ENCODE measurements at places on chromosomes 7 and 10.

- no peak for DNase-seq
Measured at GRCh38 chr7:157116762-157117161, 22.0 kb upstream of the UBE3C start.

DNA sequence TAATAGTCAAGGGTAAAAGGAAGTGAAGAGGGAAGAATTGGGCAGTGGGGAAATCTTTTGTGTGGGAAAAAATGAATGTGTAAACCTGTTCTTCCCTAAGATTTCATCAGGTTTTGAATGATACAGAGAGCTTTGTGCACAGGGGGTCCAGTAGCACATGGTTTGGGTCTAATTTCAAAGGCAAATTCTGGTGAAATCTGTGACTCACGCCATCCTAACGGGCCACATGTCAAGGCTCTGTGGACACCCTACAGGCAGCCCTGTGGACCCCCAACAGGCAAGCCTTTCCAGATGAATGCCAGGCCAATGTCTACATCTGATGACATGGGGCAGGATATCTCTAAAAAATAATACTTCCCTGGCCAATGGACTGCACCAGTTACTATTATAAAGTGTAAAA is 309.8 kb downstream of the PARD3 start:
- DNase-seq = no peak

- DNase-seq = no peak
Measured at GRCh38 chr10:93147281-93147680, 73.6 kb downstream of the CYP26A1 start.

DNA sequence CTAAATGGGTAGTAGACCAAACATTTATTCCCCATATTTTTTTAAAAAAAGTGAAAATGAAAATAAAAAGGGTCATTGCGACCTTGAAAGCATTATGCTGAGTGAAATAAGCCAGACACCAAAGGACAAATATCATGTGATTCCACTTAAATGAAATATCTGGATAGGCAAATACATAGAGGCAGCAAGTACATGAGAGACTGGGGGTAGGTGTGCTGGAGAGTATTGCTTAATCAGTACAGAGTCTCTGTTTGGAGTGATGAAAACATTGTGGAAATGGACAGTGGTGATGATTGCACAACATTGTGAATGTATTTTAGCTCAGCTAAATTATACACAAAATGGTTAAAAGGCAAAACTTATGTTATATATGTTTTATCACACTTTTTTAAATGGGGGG is 169.4 kb downstream of the AKR1D1 start:
- no peak for DNase-seq

DNA sequence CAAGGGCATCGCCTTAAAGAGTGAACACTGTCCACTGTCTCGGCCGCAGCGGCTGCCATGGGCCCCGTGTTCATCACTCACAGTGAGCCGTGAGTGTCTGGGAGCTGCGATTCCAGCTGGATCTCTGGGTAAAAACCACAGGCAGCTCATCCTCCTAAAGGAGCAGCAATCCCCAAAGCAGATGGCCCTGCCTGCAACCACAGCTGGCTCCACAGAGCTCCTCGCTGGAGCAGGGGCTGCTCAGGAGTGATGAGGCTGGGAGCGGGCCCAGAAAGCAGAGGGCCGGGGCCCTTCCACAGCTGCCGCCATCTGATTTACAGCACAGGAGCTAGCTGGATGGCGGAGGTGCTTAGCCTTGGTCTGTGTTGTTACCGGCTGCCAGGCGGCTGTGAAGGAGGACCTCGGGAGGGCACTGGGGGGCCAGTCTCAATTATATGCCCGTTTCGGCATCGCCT is 6.6 kb upstream of the TMEM184A start:
- DNase-seq = no peak

DNA sequence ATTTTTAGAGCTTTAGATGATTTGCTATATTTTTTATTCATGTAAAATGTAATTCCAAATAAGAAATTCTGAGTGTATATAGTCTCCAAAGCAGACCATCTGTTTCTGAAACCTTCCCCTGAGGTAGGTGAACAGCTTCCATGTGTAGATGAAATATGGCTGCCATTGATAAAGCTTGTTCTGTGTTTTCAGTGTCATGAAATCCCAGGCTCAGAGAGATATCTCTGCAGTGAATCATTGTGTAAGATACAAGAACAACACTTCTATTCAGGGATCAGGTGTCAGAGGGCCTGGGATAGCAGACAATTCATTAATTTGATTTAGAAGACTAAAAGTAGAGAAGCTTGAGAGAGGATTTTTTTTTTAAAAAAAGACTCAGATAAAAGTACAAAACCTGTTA is 29.1 kb downstream of the ACTA2 start:
- DNase-seq = no peak

DNA sequence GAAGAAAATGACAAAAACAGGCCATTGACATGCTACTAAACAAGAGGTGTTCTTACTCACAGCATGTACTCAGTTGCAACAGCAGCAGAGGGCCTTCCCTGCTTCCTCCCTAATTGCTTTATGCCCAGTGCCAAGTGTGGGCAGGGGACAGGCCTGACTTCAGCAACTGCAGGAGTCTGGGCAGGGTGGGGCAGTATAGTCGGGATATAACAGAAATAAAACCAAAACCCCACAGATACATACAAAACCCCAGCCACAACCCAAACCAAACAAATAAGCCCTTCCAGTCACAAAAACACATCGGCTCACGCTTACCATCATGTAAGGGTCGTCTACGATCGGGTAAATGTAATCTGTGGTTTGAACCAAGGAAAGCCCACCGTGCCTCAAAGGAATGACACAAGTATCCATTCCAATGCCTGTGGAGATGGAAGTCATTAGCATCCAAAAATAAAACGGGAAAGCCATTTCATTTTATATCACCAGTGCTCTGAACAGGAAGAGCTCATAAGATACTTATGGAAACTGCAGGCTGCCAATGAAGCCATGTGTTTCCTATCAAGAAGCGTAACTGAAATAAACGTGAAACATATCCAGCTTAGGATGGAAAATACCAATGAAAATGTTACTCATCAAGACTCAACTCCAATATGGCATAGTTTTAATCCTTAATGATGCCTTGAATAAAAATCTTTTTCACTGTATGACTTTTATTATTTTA is 9.5 kb downstream of the SEPHS1 start:
- no peak for DNase-seq

GRCh38 chr7:15667991-15668390 is 18.5 kb downstream of the MEOX2 start:
- no peak for DNase-seq

- DNase-seq = no peak
Measured at GRCh38 chr10:80598084-80598798, 60.5 kb downstream of the SH2D4B start.

DNA sequence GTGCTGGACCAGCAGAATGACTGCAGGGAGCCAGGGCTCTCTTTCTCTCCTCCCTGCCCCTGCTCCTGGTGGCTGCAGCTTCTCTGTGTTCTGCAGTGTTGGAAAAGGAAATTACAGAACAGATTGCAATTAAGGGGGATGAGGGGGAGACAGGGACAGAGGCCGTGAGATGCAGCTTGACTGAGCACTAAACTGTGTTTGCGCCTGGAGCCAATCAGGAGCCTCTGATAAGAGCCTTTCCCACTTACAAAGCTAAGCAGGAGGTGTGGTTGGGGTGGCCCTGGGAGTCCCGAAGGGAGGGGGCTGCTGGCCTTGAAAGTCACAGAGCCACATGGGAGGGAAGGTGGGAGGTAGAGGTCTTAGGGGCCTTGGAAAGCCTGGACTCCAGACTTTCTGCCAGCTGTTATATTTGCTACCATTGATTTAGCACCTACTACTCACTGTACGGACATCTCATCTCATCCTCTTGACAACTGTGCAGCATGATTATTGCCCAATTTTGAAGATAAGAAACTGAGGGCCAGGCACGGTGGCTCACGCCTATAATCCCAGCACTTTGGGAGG is 26.7 kb downstream of the TRIM8 start:
- no peak for DNase-seq

- no peak for DNase-seq
Measured at GRCh38 chr10:105875050-105875449, 1234.0 kb downstream of the SORCS3 start.

- DNase-seq = no peak
Measured at GRCh38 chr10:7795605-7796004, 7.6 kb downstream of the ATP5F1C start.

DNA sequence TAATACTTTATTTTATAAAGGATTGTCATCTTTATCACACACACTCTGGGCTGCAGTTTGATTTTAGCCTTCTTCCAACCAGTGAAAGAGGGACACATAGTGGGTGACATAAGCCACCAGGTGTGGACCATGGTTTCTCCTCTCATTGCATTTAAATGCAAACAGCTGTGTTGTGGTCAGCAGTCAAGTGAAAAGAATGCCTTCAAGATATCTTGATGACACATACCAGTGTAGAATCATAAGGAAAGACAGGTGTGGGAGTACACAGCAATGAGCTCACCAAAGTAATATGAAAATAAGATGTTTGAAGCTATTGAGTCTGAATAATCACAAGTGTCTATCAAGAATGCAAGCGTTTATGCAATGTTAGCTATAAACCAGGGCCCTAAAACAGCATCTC is 580.0 kb downstream of the XPNPEP1 start:
- DNase-seq = no peak

DNA sequence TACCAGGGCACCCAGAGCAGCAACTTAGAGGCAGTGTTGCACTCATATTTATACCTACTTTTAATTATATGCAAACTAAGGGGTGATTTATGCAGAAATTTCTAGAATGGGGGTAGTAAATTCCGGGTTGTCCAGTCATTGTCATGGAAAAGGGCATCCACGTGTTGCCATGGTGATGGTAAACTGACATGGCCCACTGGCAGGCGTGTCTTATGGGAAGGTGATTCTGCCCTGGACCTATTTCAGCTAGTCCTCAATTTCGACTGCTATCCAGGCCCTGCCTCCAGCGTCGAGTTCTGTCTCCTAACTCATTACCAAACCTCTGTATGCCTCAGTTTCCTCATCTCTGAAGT is 12.8 kb downstream of the SNX8 start:
- peak; percentile 80 for DNase-seq

- DNase-seq = no peak
Measured at GRCh38 chr10:88027570-88027969, 164.1 kb downstream of the PTEN start.

DNA sequence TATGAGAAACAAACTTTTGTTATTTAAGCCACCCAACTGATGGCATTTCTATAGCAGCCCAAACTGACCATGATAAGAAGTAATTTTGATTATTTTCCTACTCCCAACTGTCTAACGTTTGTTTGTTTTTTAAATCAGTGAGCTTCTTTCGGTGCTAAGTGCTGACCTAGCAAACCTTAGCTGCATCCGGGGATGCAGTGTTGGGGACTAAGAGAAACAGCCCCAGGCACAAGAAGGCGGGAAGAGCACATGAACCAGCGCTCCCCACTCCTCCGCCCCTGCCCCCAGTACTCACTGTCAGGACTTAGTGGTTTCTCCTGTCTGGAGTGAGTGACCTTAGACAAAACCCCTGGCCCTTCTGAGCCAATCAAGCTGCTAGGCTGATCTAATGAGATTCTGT is 168.8 kb downstream of the CALN1 start:
- no peak for DNase-seq

DNA sequence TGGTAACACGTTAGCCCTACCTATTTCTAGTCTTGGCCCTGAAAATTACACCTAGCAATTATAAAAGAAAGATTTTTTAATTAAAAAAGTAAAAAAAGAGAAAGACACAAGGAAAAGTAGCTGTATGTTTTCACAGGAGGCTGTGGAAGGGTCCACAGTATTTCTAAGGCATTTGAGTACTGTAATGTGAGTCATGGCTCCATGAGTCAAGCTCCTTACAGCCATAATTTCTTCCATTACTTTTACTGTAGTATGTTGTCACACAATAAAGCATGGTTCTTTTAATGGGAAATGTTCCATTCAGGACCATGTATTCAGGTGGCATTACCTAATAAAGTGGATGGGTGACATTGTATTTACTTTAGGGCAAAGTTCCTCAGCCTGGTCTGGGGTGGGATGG is 113.4 kb downstream of the GPR37 start:
- DNase-seq = no peak

DNA sequence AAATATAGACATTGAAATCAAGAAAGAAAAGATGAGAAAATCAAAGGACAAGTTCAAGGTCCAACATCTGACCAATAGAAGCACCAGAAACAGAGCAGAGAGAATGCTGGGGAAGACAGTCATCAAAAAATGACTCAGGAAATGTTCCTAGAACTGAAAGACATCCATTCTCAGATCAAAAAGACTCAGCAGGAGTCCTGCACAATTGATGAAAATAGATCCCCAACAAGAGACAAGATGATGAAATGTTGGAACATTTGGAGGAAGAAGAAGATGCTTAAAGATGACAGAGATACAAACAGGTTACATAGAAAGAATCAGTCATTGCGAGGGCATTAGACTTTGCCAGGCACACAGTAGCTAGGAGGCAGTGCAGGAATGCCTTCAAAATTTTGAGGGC is 30.0 kb upstream of the EIF5AL1 start:
- DNase-seq = no peak

DNA sequence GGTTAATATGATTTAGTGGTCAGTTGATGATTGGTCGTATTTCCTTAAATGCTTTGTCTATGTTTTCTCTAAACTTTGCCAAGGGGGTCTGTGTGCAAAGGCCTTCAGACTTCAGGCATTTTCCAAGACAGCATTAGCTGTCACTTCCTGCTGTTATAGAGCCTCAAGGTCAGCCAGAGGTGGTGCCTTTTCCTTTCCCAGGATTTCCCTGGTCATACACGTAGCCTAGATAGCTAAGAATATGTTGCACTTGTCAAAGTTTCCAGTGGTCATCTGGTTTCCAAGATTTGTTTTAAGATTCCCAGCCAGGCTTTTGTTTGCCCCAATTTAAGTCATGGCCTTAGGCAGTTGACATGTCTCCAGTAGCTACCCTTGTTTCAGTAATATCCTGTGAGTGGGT is 133.2 kb upstream of the IGFBP3 start:
- DNase-seq = no peak

GRCh38 chr10:69856601-69857166 is 55.0 kb downstream of the COL13A1 start:
- DNase-seq = no peak

- DNase-seq = no peak
Measured at GRCh38 chr10:32433542-32433941, 12.4 kb upstream of the CCDC7 start.
